ENCODE measurements at places on chromosomes 6 and 20. TPM values are rescaled to one million over a fixed set of nuclear protein-coding genes. Genes with fewer than 3 reads are reported as not detected.

RSPH9 gene
- total RNA-seq: not detected

ASIP gene
- total RNA-seq: not detected

CRISP3 gene
- total RNA-seq: not detected

LRRN4 gene
- total RNA-seq: 0.26 TPM

EPB41L1 gene
- total RNA-seq: 43.2 TPM

DLK2 gene
- total RNA-seq: 3.0 TPM

DNA sequence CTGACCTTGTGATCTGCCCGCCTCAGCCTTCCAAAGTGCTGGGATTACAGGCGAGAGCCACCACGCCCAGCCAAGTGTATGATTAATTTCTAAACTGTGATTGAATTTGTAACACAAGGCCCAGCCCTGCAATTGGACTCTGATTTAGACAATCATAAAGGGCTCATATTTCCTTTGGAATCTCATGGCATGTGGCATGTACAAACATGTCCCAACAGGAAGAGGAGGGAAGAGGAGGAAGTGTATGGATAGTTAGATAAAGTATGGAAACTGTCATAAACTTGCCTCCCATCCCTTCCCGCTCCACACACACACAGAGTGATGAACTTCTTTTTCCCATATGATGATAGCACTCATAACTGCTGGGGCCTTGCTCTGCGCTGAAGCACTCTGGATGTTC is 27.2 kb upstream of the QKI start:
- no peak for DNase-seq

DNA sequence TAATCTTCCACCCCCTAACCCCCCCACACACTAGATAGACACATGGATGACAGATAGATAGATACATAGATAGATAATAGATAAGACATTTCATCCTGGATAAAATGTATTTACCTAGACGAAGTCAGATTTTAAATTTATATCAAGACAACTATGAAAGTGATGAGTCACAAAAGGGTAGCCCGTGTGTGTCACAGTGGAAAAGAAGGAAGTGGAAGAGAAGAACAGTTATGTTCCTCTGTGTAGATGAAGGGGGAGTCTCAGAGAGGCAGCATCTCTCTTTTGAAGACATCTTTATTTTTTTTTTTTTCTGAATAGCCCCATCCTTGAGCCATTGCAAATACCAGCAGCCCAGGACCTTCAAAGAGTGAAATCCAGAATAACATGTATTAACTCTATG is 121.7 kb upstream of the VGLL2 start:
- DNase-seq: no peak

- no peak for DNase-seq
These were observed 21.9 kb downstream of the ATRN start for GRCh38 chr20:3492669-3493068.

GRCh38 chr6:52610745-52611355 is 34.0 kb upstream of the TRAM2 start:
- peak; percentile 65 for DNase-seq

GRCh38 chr20:5484346-5484745 is 167.6 kb upstream of the PROKR2 start:
- no peak for DNase-seq

- DNase-seq: peak; percentile 6
These were observed 33.8 kb upstream of the IGF2R start for GRCh38 chr6:159935065-159935464.

DNA sequence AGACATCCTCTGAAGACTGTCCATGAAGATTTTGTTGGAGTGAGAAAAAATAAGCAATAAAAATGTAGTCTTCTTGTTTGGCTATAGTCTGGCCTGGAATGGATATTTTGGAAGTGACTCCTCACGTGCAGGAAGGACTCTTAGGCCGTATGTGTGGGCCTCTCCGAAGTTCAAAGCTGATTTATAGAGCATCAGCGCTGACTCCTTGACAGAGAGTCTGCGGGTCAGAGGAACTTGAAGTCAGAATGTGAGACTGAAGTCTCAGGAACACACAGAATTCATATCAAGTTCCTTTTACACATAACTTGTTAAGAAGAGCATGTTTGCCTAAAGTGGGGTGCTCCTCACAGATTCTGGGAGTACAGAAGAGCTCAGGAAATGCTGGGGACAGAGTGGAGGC is 36.1 kb downstream of the EDN3 start:
- no peak for DNase-seq

- DNase-seq: no peak
These were observed 126.9 kb downstream of the TRMT11 start for GRCh38 chr6:126113261-126113660.

GRCh38 chr20:50691573-50692551 is 520 bp upstream of the RIPOR3 start:
- no peak for DNase-seq

GRCh38 chr6:31203345-31203979 is 33.0 kb upstream of the POU5F1 start:
- DNase-seq: peak; percentile 82

DNA sequence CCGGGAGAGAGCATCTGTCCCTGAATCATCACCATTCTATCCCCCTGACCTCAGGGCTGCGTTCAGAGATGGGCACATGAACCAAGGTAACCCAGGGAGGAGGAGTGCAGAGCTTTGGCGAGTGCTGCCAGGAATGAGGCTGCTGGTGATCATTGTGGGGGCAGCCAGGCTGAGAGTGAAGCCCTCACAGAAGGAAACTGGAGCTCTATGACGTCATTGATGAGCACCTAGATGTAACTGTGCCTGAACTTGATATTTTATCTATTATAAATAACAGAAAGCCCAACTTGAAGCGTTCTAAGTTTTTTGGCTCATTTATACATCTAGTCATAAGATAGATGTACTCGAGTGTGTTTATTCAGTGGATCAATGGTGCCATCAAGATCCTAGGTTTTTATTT is 17.3 kb upstream of the TSHZ2 start:
- DNase-seq: no peak

GRCh38 chr20:1766731-1767130 is 109.2 kb upstream of the SIRPG start:
- no peak for DNase-seq

GRCh38 chr6:137222381-137222780 is 3.2 kb upstream of the IFNGR1 start:
- DNase-seq: no peak

DNA sequence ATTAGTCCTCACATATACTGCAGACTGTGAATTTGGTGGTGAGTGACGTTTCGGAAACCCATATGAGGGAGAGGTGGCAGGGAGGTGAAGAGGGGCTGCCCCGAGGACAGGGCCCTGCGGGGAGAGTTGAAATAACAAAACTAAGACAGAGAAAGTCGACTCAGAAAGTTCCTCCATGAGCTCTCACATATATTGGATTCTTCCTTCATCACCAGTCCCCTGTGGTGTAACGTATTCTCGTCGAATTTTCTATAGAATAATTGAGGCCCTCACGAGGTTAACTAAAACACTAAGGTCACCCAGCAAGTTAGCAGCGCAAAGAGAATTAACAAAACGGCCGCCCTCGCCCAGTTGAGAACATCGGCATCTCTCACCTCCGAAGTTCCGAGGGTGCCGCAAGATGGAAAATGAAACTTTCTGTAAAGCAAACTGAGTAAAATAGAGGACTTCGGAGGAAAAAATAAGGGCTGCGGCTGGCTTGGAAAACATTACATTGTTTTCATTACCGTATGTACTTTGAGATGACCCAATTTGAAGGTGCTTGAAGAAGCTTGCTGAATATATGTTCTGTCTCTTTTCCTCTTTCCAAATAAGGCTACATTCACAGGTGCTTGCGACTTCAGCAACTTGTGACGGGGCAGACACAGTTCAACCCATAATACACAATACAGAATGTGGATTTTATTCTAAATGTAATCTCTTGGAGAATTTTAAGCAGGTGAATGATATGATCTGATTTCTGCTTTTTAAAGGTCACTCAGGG is 490.9 kb upstream of the JARID2 start:
- DNase-seq: no peak

DNA sequence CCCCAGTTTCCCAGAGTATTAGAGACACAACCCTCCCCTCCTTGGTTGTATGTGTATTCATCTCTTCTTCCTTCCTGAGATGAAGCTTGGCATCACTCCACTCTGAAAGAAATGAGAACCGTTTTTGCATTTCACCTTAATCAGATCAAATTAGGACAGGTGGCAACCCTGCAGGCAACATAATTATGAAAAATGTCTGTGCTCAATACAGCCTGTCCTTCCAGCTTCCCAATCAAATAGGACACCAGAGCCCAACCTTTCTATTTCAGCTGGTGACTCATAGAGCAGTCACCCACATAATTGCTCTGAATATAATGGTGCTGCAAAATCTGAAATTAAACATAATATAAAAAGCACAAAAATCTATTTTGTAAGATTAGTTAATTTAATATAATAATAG is 310.2 kb upstream of the AGPAT4 start:
- DNase-seq: peak; percentile 39

GRCh38 chr6:117677553-117678141 is 2.4 kb downstream of the NUS1 start:
- DNase-seq: no peak

GRCh38 chr6:8181160-8181881 is 79.0 kb upstream of the EEF1E1 start:
- no peak for DNase-seq

DNA sequence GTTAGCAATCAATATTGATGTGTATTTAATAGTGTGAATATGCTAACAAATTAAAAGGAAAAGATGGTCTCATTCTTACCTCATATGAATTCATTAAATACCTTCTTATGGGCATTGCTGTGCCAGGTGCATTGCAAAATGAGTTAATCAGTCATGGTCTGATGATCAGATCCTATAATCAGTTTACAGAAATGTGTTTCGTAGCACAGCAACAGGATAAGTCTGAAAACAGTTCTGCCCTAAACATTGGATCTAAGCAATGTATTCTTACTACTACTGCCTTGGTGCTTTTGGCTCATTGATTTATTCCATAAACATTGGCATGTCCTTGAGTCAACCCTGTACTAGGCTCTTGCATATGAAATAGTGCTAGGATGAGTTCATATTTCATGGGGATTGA is 417.0 kb upstream of the JAG1 start:
- no peak for DNase-seq

DNA sequence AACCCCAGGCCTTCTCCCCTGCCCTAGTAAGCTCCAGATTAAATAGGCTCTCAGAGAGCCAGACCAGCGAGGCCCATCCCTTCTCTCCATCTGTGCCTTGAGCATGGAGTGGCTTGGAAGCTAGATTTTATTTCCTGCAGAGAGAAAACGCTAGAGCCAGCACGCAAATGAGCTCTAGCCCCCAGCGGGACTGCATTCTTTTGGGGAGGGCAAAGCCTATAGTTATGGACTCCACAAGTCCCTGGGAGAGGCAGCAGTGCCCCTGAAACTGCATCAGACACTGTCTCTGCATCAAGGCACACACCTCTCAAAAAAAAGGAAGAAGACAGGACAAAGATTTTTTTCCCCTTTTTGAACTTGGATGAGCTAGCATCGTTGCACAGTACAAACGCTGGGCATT is 15.8 kb downstream of the FOXF2 start:
- no peak for DNase-seq

- no peak for DNase-seq
These were observed 82.5 kb upstream of the BHLHE23 start for GRCh38 chr20:63089051-63089907.

DNA sequence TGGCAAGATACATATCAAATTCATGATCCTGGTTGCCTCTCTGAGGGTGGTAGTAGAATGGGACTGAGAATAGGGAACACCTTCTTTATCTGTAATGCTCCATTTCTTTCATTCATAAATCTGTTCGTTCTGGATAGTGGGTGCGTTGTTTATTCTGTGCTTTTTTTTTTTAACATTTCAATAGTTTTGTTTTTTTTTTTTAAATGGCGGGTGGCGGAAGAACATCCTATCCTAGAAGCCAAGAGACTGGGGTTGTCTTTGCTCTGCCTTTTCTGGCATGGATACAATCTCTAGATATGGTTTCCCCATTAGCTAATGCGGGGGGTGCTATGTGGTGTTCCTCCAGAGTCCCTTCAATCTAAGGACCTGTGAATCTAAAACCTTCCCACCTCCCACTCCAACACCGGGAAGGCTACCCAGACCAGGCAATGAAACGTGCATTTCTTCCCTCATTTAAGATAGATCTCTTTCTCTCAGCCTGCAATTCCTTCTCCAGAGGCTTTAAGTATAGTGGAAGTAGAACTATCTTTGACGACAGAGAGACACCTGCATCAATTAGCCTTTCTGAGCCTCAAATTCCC is 883 bp upstream of the CCDC28A start:
- peak; percentile 12 for DNase-seq

DNA sequence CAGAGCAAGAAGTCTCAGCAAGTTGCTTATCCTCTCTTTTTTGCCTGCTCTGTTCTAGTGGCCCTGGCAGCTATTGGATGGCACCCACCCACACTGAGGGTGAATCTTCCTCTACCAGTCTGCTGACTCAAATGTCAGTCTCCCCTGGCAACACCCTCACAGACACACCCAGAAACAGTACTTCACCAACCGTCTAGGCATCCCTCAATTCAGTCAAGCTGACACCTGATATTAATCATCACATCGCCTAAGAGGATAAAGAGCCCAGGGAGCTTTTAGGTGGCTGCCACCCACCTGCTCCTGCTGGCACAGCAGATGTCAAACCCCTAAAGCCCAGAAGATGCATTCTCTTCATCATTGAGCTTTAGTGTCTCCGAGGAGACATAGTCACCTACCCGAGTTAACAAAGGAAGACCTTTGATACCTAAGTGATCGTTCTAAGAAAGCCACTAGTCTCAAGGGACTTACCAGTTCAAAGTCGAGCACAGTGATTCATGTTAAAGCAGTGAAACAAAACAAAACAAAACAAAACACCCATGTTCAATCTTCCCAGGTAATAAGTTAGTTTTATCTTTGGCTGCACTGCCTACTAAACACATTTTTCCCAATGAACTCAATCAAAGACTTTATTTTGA is 97.7 kb upstream of the KCNQ5 start:
- no peak for DNase-seq

DNA sequence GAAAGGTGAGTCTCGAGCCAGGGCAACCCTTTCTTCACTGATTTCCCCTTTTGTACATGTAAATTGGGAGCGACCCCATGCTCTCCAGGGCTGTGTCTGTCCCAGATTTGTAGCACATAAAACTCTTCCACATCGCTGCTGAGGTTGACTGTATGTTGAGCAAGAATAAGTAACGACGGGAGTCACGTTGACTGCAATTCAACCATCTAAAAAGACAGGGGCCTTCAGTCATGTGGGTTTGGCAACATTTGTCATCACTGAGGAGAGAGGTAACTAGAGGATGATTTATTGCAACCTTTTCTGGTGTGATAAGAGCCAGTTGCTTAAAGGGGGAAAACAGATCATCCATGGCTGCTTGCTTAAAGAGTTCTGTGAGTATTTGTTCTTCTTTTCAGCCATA is 159.4 kb upstream of the SULF2 start:
- DNase-seq: no peak

- no peak for DNase-seq
These were observed 39.6 kb downstream of the RNF217 start for GRCh38 chr6:125001684-125002405.

DNA sequence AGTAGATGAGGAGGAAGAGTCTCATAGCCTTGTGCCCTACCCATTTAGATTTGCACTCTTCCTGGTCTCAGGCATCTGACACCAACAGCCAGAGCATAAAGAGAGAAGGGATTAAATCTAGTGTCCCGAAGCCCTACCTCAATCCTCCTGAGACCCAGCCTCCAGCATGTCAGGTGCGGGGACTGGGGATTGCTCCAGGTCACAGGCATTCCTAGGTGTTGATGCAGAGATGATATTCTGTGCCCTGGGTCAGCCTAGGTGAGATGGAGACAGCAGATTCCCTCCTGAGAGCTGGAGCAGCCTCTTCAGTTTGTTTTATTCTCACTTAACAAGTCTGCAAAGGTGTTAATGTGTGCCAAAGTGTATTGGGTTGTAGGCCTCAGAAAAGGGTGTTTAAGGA is 89.8 kb downstream of the ANKRD6 start:
- DNase-seq: no peak

GRCh38 chr20:33531885-33532284 is 42.0 kb downstream of the CBFA2T2 start:
- no peak for DNase-seq

Measured in A172 (cell line).